Testis (tissue), 5 donors: ENCODE measurements at places on chromosomes 7 and 10. TPM values are rescaled to one million over a fixed set of nuclear protein-coding genes. Genes with fewer than 3 reads are reported as not detected.

FRMPD2 gene
- 8.3 TPM for total RNA-seq

DNA sequence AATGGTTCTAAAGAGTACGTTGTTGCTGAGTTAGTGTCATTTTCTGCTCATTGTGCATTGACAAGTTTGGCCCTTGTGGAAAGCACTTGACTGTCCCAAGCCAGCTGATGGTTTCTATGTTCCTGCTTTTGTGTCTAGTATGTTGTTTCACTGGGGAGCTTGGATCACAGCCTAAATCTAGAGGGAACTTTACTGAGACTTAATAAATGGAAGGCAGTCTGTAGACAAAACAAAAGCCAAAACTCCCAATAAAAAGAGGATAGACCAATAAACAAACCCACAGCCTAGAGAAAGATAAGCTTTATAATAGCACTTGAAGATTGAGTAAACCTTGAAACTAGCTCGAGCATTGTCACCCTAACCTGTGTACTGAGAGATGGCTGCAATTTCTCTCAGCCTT lies 196.8 kb downstream of the ADRA2A start:
- no peak for DNase-seq

FOXP2 gene
- 2.5 TPM for total RNA-seq

DNA sequence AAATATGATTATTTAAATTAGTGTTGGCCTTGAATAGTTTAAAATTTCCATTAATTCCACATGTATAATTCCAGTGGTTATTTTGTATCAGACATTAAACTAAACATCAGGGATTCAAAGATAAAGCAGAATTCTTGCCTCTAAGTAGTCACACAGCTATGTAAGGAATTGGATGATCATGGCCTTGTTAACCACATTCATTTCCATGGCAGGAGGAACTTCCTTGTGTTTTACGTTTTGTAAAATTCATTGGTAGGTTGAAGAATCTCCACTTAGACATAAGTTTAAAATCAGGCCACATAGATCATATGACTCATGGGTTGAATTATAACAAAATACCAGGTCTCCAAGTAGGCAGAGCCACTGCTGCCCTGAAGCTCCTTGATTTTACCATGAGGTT lies 289.7 kb downstream of the PLXDC2 start:
- no peak for DNase-seq

DNA sequence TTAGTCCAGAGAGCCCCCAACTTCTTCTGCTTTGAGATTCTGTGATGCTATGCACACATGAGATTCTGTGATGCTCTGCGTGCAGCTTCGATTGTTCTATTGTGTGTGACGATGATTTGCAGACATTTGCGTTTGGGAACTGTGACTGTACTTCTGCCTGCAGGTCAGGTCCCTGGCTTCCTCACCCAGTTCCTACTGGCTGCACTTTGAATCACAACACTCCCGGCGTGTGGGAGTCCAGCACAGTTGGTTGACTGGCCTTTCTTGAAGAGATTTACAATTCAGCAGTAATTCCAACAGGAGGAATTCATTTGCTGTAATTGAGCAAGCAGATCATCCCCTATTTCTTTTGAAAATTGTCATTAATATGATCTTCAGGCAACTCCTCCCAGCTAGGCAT lies 252.2 kb upstream of the YAE1 start:
- peak; percentile 50 for DNase-seq

DNA sequence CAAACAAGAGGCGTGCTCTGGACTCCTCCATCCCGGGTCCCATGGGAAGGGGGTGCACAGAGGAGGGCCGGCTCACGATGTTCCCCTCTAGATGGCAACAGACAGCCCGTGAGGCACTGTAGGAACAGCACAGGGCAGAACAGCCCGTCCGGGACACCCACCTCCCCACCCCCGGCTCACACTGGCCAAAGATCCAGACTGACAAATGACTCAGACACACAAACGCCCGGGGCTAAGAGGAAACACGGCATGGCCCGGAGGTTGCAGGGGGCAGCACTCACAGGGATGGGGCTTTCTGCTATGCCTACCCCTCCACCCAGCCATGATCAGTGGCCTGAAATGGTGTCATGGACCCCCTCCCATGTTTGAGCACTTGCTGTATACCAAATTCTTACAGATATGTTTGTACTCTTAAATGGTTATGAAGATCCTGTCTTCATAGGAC lies 4.9 kb upstream of the ELN start:
- peak; percentile 67 for DNase-seq

TMEM236 gene
- 0.43 TPM for total RNA-seq

C10orf90 gene
- total RNA-seq, result 4.3 TPM

WDFY4 gene
- 18.4 TPM for total RNA-seq

DNA sequence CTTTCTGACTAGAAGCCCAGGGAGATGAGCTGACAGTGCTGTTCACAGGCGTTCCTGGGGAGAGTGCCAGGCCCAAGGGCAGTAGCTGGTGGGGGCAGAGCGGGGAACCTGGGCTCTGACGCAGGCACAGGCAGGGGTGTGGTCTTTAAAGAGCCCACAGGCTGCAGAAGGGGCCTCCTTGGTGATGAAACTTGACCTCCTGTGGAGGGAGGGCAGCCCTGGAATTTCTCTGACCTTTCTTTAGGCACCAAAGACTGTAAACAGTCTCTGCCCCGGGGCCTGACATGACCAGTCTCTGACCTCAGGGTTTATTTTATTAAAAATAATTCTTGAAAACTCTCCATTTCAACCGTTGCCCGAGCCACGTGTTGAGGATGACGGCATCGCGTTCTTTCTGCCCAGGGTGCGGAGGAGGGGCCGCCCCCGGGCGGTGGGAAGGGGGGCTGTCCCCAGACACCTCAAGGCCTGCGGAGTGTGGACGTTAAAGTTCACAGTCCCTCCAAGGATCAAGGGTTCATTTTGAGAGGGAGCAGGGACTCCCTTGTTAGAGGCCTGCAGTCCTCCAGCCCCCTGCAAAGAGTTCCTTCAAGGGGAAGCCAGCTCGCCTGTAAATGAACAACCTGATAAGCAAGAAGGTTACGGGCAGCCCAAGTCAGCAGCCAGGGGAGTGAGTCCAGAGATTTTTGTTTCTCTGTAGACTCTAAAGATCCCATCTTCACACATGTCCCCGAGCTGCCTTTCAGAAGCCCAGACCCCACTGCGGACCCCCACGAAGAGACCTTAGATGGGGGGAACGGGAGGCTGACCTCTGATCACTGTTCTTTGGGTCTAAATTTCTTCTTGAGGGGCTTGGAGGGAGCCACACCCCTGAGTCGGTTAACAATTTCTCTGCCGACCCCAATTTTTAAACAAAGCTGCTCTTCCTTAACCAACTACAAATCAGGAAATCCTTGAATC lies 128.9 kb downstream of the VIPR2 start:
- DNase-seq, result peak; percentile 76

DNA sequence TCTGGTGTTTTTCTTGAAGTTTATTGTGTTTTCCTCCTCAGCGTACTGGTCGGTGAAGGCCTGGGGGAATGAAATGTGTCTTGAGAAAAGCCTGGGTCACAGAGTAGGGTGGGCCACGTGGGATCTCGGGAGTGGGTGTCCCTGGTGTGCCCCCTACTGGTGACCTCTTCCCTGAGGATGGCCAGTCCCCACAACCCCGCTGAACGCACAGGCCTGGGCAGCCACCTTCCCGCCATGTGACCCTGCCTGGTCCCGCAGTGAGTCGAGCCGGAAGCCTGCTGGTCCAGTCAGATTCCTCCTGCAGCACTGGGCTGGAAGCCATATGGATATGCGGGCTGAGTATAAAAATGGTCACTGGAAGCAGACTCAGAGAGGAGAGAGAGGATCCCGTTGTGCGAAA lies 52.9 kb upstream of the GNA12 start:
- no peak for DNase-seq

GRCh38 chr7:93475811-93476210 lies 98.7 kb downstream of the CALCR start:
- no peak for DNase-seq

GRCh38 chr7:134420424-134421125 lies 38.3 kb downstream of the AKR1B1 start:
- DNase-seq, result peak; percentile 70

GRCh38 chr7:126210707-126211106 lies 1042.0 kb downstream of the GRM8 start:
- no peak for DNase-seq

CALHM3 gene
- 0.93 TPM for total RNA-seq
